ENCODE measurements at places on chromosomes 1 and 21.

- DNase-seq = no peak
These were observed 58.4 kb downstream of the OVGP1 start for GRCh38 chr1:111369177-111369576.

- DNase-seq = no peak
These were observed 99.0 kb upstream of the RUNX3 start for GRCh38 chr1:25028907-25029599.

DNA sequence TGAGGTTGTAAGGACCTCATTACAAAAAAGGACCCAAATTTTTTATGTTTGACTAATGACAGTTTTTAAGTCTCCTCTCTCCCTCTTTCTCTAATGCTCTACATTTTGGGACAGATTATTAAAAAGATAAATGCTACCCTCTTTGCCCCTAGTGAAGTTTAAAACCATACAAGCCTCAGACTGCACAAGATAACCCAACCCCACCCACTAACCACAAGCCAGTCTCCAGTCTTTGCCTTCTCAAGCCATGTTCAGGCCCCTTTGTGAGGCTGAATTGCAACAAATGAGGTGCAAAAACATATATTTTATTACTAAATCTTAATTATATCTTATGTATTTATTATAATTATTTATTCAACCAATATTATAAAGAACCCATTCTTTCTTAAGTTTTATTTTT lies 597.2 kb upstream of the BRINP3 start:
- DNase-seq = no peak

DNA sequence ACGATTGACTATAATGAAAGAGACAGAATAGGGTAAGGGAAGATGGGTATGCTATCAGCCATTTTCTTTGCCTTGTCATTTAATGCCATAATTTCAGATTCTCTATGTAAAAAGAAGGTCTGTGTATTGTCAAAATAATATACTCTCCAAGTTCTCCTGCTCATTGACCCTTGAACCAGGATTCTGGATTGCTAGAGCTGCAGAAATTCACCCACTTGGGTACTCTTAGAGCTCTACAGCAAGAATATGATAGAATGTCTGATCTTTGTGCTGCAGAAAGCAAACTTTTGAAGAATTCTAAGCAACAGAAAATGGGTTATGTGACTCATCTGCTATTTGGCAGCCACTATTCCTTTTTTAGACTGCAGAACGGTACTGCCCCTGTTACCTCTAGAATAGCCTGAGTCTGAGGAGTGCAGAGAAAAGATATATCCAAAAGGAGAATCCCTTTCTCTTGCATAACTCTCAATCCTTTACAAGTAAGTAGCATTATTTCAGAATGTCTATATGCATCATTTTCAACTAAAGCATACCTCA lies 78.2 kb upstream of the TENT5C start:
- no peak for DNase-seq

DNA sequence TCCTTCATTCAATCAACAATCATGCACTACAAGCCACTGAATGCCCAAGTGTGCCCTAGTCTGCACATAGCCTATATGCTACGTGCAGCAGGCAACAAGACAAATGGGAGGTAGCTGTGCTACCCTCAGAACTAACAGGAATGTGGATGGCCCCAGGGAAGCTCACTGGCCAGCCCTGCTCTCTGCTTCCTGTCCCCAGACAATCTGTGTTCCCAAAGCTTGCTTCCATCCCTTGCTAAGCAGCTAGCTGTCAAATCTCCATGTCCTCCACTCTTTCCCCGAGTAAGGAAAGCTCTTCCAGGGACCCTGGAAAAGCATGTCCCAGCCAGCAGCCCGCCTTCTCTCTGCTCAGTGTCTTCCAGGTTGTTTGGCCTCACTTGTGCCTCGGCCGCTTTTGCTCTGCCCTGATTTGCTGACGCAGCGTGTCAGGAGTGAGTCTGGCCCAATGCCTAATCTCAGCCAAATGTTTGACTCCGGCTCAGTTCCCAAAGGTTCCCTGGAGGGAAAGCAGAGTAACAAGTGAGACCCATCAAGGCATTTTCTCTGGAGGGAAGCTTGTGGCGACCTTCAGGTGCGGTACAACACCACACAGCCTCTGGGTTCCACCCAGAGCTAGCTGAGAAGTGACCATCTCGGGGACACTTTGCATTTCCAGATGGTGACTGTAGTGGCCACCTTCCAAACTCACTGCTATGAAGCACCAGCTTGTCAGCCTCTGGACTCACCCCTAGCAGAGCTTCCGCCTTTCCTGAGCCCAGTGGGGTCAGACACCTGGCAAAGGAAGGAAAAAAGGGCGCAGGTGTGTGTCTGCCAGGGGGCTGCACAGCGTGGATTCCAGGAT lies 243.4 kb downstream of the RHOU start:
- DNase-seq = no peak

DNA sequence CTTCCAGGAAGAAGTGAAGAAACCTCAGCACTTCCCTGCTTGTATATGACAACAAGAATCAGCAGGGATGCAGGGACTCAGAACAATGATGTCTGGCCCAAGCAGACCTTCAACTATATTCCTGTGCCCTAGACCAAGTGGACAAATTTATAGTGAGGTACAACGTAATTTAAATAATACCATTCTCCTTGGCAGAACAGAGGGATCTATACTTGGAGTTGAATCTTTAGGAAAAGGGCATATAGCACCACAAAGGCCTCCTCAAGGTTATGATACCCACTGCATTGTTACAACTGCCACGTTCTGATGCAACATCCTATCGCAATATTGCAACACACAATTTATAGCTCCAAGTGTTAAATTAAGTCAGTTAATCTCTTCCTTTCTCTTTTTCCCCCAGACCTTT lies 29.1 kb upstream of the GFI1 start:
- no peak for DNase-seq

Data from neural progenitor cell (in vitro differentiated cells).